Stimulated activated CD8-positive, alpha-beta memory T cell treated with anti-CD3 and anti-CD28 coated beads, Interleukin-4, amount 100 ng/mL, for 4 hours (primary cell): ENCODE measurements at places on chromosomes 2 and 18.

DNA sequence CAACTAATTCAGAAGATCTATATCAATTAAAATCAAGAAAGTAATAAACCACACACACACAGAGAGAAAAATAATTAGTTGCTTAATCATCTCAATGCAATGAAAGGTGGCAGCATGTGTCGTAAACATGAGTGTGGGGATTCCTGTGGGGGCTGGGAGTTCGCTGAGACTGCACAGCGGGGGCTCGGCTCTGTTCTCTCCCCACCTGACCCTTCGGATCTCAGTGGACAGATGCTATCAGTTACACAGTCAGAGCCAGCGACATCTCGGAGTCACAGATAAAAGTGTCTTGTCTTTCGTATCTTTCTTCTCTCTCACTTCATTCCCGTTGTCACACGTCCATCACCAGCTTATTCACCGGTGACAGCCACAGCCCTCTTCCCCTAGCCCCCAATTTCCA, 37.1 kb downstream of the COLEC12 start:
- no peak for DNase-seq

- DNase-seq = no peak
Measured at GRCh38 chr2:99644419-99644787, 154.6 kb upstream of the REV1 start.

DNA sequence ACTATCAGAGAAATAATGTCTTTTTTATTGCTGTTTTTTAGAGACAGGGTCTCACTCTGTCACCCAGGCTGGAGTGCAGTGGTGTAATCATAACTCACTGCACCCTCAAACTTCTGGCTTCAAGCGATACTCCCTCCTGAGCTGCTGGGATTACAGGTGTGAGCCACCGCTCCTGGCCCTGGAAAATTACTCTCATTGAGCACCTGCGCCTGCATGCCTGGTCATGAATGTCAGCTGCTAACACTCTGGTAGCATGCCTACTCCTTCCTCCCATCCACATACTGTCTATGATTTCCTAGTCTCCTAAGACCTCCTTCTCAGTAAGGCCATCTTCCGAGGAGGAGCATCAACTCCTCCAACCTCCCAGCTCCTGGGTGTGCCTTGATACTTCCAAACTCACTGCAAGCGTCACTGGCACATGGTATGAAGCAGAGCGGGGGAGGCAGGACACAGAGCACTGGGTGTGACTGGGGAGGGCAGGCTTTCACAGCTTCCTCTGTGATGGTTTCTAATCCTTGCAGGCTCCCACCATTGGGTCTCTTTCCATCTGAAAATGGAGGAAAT, 1.6 kb upstream of the MAP2 start:
- DNase-seq = no peak

- no peak for DNase-seq
Measured at GRCh38 chr2:213187833-213188532, 36.6 kb upstream of the IKZF2 start.

DNA sequence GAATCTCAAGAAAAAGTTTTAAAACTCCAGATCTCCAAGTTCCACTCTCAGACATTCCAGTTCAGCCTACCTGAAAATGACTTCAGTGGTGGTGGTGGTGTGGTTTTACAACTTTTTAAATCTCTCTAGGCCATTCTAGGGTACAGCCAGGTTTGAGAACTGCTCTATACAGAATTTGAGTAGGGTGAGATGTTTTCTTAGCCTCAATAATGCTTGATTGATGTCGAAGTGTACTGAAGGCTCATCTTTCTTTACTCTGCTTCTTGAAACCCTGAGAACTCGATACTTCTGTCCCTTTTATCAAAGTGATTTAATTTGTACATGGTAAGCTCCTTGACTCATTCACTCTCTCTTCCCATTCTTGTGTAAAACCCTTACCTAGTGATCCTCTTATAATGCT, 143.8 kb downstream of the FAM124B start:
- no peak for DNase-seq

DNA sequence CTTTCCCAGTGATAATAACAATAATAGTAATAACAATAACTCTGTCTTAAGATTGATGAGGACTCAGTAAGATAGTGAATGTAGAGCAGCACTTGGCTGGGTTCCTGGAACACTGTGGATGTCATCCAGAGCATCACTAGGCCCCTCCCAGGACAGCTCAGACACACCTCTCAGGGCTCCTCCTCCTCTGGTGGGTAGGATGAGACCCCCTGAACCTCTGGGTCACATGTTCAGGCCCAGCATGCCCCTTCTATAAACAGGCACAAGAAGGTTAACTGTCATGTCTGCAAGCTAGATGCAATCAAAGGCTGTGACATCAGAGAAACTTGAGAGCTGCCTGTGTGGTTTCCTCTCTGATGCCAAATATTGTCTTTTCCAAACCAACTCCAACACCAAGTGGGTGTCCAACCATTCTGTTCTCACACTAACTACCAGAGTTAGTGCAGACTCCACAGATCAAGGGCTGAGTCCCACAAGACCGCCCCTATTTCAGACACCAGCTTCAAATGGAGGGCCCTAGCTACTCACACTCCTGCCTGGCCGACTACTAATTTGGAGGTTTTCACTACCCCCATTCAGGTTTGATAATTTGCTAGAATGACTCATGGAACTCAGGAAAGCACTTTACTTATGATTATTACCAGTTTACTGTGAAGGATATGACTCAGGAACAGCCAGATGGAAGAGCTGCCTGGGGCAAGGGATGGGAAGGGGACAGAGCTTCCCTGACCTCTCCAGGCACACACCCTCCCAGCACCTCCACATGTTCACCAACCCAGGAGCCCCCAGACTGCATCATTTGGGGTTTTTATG, 46.4 kb upstream of the BZW1 start:
- no peak for DNase-seq

- no peak for DNase-seq
Measured at GRCh38 chr2:43515807-43516497, 79.9 kb downstream of the THADA start.

DNA sequence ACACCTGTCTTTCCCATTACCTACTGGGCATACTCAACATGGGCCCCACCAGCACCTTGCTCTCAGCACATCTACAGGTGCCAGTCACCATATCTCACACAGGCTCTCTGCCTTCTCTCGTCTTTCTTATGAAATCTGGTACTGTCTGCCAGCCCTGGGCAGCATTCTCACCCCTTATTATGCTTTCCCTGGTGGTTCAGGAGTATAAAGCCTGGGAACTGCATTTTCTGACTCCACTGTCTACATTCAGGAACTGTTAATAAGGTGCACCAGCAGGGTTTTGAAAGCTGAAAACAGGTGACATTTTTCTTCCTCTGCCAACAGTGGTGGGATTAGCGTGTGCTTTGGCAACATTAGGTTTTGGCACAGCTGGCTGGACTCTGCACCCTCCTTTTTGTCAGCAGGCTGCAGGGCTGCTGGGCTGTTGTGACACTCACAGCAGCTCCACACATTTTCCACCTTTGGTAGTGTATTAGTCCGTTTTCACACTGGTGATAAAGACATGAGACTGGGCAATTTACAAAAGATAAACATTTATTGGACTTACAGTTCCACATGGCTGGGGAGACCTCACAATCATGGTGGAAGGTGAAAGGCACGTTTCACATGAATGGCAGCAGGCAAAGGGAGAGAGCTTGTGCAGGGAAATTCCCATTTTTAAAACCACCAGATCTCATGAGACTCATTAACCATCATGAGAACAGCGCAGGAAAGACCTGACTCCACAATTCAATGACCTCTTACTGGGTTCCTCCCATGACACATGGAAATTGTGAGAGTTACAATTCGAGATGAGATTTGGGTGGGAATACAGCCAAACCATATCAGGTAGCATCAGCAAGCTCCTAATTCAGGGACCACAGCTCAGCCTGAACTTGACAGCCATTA, 343.1 kb upstream of the LYPD1 start:
- no peak for DNase-seq

- DNase-seq = peak; percentile 85
Measured at GRCh38 chr2:99154643-99155536, at the start of the genes LIPT1 and TSGA10. Gene LIPT1, plus strand, starts transcription at chr2:99154967. Its CDS starts 6,991 bp downstream, at chr2:99161958. Gene TSGA10, minus strand, starts transcription at chr2:99154942. Its CDS starts 45,503 bp downstream, at chr2:99109439.

DNA sequence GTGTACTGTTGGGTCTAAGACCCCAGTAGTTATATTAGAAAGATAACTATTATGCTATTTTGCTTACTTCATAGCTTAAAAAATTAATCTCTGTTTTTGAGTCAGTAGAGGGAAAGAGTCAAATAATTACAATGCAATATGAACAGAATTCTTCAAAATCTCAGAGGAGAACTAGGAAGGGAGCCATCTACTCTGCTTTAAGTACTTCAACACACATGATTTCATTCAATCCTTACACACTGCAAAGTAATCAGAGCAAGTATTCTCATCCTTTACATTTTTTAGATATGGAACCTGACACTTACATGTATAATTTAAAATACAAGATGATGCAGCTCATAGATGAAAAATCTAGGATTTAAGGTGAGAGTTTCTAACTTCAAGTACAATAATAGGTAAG, 27.7 kb downstream of the COL5A2 start:
- no peak for DNase-seq

DNA sequence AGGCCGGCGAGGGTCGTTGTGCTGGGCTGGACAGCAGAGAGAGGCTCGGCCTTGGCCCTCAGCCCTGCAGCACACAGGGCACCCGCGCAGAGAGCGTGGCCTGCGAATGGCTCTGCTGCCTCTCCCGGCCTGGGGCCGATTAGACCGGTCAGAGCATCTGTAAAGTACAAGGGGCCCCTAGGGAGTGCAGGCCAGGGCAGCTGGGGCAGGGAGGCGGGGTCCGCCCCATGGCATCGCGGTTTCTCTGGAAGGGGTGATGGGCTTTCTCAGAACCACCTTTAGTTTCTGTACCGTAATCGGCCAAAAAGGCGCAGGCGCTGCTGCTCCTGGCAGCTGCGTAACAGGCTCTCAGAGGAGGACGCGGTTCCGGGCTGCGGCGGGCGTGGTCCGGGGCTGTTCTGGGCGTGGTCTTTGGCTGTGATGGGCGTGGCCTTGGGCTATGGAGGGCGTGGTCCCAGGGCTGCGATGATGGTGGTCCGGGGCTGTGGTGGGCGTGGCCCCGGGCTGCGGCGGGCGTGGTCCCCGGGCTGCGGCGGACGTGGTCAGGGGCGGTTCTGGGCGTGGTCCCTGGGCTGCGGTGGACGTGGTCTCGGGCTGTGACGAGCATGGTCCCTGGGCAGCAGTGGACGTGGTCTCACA, 1.5 kb upstream of the GPR148 start:
- DNase-seq = peak; percentile 68

DNA sequence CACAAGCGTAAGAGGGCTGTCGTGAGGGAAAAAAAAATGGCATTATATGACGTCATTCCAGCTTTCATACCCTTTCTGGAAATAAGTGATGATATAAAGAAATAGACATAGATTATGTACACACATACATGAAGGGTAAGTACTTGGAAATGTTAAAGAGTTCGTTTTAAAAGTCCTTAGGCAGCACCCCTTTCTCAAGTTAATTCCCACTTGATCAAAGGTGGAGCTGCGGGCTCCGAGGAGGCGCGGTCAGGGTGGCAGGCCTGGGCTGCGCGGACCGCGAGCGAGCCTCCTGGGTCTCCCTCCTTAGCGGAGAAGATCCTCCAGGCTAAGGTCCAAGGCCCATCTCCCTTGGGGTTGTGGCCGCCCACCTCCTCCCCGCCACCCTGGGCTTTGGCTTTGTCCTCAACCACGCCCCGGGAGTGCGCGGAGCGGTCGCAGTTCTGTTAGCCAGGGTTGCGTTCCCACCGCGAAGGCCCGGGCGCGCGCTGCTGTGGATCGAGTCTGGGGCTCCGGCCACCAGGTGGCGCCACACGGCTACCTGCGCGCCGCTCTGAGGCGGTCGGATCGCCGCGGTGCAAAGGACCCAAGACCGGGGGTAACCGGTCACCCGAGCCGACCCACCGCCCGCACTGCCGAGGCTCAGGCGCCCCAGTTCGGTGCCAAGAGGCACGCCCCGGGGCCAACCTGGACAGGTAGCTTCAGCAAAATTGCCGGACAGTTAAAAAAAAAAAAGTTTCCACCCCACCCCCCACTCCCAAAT, 66.8 kb downstream of the HNRNPLL start:
- peak; percentile 45 for DNase-seq

DNA sequence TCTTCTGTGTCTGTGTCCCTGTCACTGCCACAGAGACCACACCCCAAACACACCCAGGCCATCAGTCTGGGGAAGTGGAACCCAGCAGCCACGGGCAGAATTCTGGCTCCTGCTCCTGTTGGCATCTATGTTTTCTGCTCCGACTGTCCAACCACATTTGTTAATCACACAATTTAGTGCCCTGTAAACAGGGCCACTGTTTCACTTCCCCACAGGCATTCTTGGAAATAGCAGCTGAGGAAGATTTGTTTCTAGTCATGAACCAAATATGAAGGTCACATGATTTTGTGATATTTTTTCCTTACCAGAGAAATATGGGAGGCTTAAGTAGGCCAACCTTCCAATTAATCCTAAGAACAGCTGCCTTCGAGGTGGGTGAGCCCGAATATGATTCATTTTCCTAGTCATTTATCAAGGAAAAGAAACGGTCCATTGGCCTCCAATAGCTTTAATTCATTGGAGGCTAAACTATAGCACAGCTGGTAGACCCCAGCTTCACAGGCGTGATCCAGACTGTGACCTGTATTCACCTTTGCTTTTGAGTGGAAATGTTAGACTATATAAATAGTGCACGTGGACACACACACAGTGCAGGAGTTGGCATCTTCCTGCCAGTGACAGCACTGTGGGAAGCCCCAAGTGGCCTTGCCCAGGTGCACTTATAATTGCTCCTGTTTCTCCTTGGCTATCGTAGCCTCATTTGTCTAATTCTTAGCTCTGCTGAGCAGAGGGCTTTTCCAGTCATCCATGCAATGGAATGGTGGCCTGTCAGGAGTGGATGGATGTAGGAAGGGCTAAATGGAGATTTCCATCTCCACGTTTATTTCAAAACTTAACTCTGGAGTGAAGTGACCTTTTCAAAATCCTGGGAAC, 267.9 kb downstream of the LPIN1 start:
- no peak for DNase-seq

DNA sequence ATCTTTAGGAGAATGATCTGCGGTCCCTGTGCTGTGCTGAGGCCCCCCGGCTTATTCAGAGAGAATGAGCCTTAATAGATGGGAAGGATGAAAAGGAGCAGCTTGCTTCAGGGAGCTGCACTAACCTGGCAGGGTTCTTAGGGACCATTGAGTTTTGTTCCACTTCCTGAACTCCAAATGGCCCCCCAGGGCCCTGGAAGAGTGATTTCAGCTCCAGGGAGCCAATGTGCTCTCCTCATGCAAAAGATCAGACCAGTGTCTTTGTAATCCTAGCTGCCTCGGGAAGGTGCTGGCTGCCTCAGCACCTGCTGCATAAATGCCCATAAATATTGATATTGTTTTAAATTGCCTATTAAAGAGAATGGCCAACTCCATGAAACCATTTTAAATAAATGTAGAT, 210.2 kb downstream of the NCK2 start:
- no peak for DNase-seq

DNA sequence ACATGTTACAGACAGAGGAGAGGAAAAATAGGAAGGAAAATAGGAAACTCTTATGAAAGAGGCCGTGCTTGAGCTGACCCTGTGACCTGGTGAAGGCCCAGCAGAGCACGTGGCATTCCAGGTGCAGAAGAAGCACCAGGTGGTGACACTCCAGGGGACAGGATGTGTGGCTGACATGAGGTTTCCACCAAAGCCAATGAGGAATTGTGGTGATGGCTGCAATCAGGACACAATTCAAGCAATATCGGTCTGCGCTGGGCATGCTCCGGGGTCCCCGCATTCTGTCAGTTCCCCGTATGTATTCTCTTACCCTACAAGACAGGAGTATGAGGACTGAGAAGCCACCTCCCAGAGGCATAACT, 504.2 kb downstream of the EIPR1 start:
- no peak for DNase-seq

- DNase-seq = no peak
Measured at GRCh38 chr2:219041252-219041651, at the start of gene CFAP65. Gene CFAP65, minus strand, starts transcription at chr2:219041516. Its CDS starts 2,468 bp downstream, at chr2:219039048.
